ENCODE measurements at places on chromosomes 7 and 10. TPM values are rescaled to one million over a fixed set of nuclear protein-coding genes. Genes with fewer than 3 reads are reported as not detected.

DNA sequence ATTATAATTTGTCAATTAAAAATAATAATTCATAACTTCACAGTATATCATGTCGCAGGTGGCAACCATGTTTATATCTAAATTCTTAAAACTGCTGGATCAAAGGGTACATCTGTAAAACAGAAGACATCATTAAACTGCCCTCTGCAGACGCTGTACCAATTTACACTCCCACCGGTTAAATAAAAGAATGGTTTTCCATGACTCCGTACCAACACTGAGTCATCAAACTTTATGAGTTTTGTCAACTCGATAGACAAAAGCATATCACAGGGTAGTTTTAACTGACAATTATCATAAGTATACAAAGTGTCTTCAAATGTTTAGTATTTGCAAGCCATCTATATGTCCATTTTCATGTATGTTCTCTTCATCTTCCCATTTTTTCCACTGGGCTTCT lies 5.7 kb upstream of the GSTK1 start:
- peak; percentile 35 for DNase-seq

Gene AP1S1
- 409 TPM for total RNA-seq

GRCh38 chr7:105270117-105270516 lies 118.6 kb downstream of the SRPK2 start:
- DNase-seq: no peak

Gene HK1
- total RNA-seq: 128 TPM

Gene TFEC
- 0.07 TPM for total RNA-seq

Gene CRCP
- total RNA-seq: 42.5 TPM

DNA sequence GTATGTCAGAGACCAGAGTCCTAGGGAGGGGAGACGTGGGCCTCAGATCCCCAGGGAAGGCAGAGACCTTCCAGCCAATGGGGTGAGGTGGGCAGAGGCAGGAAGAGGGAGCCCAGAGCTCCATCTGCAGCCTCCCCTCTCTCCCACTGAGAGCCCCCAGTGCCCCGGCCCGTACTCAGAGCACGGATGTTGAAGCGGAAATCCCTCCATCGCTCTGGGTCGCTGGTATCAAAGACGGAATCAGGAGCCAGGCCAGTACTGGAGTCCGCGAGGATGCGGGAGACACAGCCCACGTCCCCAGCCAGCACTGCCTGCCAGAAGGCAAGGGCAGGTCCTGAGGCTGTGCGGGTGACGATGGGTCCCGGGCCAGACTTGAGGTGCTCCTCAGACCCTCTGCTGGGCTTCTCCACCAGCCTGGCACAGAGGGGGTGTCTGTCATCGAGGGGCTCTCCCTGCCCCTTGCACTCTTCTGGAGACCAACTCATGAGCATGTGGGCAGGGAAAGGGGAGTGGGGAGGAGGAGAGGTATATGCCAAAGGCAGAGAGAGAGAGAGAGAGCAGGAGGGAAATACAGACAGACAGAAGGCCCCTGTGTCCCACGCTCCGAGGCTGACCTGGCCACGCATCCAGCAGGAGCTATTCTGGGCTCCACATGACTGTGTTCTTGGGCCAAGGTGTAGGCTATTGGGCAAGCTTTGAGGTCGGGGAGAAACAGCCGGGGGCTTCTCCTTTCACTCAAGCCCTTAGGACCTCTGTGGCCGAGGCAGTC lies at the start of gene ASB10:
Gene ASB10, minus strand, starts transcription at position 611 of the 769 bp plus-strand sequence. Its CDS starts 120 bp downstream, at position 491.
- no peak for DNase-seq

DNA sequence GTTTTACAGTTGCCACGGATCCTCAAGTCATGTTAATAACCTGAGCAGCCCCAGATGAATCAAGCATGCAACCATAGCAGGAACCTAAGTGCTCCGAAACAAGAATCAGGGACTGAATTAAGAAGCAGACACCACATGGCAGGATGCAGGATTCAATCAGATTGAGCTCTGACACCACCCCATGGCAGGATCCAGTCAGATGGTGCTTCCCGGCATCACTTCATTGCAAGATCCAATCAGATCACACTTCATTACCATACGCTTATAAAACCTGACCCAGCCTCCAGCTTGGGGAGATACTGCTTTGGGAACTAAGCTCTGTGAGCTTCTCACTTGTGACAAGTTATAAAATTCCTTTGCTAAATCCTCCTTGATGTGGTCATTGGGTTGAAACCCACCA lies 55.3 kb downstream of the ABCB4 start:
- DNase-seq: no peak

DNA sequence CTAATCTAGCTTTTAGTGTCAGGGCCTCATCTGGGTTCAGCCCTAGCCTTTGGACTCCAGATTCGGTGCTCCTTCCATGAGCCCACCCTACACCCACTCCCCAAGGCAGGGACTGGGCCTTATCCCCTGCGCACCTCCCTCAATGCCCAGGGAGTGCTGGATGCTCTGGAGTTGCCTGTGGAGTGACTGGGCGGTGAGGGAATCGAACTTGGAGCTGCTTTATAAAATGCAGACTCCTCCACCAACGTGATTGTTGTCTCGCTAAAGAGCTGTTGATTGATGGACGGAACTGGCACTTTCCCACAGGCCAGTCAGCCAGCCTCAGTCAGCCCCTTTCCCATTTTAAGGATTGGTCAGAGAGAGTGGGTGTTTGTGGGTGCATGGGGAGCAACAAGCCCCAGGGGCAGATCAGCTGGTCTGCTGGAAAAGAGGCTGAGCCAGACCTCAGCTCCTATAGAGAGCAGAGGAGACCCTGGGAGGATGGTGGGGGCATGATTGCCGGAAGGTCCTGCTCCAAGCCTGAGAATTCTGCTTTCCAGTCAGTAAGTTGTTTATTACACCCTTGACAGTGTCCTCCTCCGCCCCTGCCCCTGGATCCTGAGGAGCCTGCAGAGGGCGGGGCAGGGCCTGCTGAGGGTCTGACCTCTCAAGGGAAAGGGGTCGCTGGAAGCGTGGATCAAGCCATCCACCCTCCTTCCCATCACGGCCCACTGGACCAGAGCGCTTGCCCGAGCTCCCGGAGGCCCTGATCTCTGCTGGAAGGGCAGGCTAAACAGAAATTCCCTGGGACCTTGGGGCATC lies 16.7 kb downstream of the UNC5B start:
- no peak for DNase-seq

Gene DLD
- 128 TPM for total RNA-seq

- DNase-seq: no peak
Observed at GRCh38 chr7:111043561-111043960, 47.4 kb upstream of the LRRN3 start.

Gene RPP38
- total RNA-seq: 24.9 TPM

- DNase-seq: no peak
Observed at GRCh38 chr7:137943132-137943551, 58.7 kb downstream of the CREB3L2 start.

Gene SUGCT
- total RNA-seq: 3.3 TPM

DNA sequence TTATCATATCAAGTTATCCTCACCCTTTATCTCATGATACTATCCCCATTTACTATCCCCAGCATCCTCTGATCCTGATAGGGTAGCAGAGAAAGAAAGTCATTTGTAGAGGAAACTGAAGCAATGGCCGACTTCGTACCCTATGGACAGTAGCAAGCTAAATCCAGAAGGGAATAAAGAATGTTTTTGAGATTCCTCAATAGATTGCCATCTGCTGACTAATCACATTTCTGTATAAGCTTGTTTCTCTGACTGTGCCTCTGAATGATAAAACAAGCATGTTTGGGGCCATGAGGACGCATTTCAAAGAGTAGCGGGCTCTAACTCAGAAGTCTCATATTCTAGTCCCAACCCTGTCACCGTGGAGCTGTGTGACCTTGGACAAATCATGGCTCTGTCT lies 13.2 kb upstream of the FAM107B start:
- no peak for DNase-seq

Gene MPP7
- total RNA-seq: 124 TPM

DNA sequence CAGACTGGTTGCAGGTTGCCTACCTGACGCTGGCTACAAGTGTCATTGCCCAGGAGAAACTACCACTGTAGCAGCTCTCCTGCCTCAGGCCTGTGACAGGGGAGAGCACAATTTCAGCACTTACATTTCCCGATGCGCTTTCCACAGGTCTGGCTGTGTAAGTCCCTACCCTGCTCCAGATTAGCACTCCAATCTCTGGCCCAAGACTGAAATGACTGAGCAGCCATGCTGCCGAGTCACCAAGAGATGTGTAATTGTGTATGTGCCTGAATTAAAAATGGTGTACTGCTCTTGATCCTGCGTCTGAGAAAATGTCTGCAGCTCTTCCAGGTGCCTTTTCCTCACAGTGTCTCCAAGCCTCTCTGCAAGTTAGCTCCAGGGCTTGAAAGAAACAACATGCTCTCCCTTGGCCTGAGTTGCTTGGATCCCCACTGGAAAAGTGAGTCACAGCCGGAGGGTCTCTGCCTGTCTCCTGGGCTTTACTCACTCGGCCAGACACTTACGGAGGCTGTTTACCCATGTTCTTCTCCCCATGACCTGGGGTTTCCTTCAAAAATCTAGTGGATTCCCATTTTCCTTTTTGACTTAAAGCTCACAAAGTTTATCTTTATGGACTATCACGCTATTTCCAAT lies 1001.7 kb upstream of the KCND2 start:
- DNase-seq: no peak

- DNase-seq: peak; percentile 95
Observed at GRCh38 chr7:69871213-69871885, 273.1 kb downstream of the AUTS2 start.

Gene LRRC4
- 0.50 TPM for total RNA-seq

DNA sequence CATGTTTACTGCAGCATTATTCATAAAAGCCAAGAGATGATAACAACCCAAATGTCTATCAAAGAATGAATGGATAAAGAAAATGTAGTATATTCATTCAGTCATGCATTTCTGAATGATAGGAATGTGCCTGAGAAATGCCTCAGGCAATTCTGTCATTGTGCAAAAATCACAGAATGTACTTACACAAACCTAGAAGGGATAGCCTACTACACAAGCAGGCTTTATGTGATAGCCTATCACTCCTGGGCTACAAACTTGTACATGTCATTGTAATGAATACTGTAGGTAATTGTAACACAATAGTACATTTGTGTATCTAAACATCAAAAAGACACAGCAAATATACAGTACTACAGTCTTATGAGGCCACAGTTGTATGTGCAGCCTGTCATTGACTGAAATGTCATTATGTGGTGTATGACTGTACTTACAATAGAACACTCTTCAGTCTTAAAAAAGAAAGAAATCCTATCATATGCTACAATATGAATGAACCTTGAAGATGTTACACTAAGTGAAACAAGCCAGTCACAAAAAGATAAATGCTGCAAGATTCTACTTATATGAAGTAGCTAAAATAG lies 141.8 kb upstream of the GPR22 start:
- no peak for DNase-seq

DNA sequence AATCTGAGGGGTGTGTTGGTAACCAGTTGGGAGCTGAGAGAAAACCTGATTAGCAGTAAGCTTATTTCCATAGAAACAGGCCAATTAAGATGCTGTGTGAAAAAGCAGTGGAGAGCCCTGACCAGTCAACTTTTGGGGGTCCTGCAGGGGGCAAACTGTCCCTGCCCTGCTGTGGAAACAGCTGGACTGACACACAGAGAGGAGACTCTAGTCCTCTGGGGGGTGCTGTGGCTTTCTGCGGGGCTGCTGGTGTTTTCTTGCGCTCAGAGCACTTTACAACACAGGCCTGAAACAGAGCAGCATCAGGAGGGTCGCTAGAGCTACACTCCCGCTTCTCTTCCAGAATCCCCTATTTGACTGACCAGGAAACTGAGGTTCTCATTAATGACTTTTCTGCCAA lies 546.9 kb upstream of the GALNT17 start:
- DNase-seq: no peak

Gene FAM25A
- total RNA-seq: not detected

Gene ACTR3C
- 2.8 TPM for total RNA-seq

Gene MICALL2
- 21.2 TPM for total RNA-seq

- no peak for DNase-seq
Observed at GRCh38 chr10:124242365-124242764, 149.0 kb upstream of the CHST15 start.

- no peak for DNase-seq
Observed at GRCh38 chr10:31656851-31657433, 271.7 kb downstream of the ARHGAP12 start.

Gene SPDYE2B
- not detected for total RNA-seq

Gene ACTL6B
- not detected for total RNA-seq

Gene PHYHIPL
- not detected for total RNA-seq

Gene TAS2R40
- total RNA-seq: not detected

Gene TYW1B
- total RNA-seq: 1.3 TPM

- DNase-seq: no peak
Observed at GRCh38 chr10:79355420-79356017, 8.2 kb downstream of the PPIF start.

DNA sequence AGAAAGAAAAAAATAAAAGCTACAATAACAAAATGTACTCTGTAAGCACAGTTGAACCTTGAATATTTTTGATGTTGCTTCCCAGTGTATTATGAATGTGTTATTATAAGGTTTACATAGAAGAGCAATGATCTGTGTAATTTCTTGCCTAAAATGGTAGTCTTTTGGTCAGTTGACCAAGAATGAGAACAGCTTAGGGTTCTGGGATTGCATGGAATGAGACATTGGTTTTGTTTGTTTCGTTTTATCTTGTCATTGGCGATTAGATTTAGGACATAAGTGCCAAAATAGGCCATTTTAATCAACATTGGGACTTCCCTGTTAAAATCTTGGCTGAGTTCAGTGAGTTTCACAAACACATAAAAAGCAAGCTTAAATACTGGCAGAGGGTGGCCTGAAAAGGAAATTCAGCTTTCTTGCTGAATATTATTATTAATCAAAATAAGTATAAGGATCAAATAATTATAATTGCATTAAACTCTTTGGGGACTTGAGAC lies 49.1 kb upstream of the GLCCI1 start:
- DNase-seq: no peak

DNA sequence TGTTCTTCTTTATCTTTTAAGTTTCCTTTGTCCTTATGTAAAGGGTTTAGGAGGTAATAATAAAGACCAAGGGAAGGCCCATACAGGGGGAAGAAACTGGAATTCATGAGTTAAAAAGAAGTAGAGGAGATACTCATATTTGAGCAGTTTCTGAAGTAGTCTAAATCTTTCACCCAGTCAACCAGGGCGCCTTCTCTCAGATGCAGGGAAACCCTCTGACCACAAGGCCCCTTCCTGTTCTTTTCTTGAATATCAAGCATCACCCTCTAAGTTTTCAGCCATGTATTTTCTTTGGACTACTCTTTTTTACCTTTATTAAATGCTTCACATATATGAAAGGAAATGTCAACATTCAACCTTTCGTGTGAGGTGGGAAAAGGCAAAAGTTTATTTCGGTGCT lies 630.8 kb downstream of the SUGCT start:
- no peak for DNase-seq

All from A172 (cell line).